ENCODE measurements at places on chromosomes 5 and 9.

DNA sequence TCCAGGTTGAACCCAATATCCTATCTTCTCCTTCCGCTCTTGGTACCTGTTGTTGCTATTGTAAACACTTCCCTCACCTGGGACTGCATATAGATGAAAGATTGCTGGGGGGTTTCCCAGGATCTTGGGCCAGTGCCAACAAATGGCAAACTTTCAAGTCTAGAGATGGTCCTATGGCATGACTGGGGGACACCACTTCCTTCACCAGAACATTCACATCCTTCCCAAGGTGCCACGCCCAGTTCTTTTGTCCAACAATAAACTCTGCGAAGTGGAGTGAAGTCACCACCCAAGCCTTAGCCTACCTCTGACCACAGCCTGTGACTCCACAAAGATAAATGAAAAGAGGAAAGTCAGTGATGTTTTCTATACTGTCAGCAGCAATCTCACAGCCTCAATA, 34.4 kb downstream of the DOCK8 start:
- DNase-seq, result no peak

DNA sequence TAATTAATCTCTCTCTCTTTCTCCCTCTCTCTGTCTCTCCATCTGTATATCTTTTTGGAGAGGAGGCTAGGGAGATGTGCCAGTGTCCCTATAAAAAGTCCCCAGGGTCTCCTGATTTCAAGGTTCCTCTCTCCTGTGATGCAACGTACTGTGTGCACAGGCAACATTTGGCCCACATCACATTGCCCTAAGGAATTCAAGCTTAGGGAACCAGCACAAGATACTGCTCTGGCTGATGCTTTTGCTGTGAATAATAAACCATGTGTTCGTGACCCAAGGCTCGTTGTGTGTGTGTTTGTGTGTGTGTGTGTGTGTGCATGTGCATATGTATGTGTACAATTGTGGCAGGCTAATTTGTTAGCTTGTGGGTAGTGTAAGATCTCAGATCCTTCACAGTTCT, 9.7 kb downstream of the SPATA9 start:
- DNase-seq, result no peak

GRCh38 chr9:93083592-93084470, 12.2 kb upstream of the CARD19 start:
- no peak for DNase-seq

DNA sequence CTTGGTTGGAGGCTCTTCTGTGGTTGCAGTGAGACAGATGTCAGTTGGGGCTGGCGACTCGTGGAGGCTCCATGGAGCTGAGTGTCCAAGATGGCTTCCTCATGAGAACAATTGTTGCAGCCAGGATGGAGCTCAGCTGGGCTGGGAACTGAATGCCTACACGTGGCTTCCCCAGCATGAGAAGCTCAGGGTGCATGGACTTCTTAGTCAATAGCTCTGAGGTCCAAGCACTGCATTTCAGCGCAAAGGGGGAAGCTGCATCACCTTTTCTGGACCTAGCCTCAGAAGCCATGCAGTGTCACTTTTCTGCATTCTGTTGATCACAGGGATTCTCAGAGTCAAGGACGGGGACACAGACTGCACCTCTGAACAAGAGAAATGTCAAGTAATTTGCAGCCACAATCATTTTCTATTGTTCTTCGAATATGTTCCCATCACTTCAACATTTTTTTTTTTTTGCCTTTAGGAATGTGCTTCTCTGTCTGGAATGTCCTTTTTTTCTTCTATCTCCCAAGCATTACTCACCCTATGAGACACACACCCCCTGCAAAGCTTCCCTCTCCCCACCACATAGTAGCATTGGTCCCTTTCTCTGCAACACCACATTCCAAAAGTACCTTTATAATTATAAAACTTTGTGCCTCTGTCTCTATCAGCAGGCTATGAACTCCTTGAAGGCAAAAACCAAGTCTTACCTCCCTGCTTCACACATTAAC, 57.5 kb upstream of the STK32A start:
- DNase-seq, result no peak

DNA sequence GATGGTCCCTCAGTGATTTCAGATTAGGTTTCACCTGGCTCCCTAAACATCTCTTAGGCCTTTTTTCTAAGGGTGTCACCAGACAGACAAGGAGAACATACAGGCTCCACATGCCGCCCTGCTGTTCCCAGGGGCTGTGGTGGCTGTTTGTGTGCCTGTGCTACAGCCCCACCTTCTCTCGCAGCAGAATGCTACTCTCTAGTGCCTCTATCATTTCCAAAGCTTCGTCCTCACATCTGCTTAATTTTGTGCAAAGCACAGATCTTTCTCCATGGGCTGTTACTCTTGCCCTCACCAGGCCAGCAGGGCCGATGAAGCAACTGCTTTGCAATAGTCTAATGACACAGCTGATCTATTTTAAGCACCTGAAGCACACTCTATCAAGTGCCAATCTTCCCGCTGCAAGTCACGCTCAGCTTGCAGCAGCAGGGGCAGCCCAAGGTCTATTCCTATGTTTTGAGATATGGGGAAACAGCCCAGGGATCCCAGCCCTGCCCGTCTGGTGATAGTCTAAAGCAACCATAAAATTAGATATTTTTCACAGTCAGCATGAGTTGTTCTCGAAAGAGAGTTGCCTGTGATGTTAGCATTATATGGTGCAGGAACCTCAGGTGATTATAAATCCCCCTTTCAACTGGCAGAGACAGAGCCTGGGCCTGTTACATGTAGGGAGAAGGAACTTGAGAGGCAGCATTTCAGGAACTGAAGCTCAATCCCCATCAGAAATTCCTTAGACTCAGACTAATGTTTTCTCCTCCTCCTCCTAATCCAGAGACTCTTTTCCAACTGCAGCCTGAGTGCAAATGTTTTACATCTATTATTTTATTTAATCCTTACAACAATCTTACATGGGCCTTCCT, 12.7 kb downstream of the ABLIM3 start:
- no peak for DNase-seq

DNA sequence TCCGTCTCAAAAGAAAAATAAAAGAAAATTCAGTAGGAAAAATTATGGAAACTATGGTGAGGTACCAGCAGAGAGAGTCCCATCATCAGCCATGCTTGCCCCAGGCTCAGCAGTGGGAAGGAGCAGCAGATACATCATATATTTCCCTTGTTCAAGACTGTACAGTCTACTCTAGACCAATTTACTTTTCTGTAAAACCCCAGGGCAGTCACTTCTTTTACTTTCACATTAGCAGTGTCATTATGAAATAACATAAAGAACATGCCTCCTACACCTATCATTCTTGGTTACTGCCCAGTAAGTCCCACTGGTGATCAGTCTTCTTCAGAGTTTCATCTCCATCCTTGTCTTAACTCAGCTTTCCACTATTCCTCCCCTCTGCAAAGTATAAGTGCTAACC, 1145.0 kb downstream of the MAT2B start:
- DNase-seq, result no peak

- DNase-seq, result no peak
Measured at GRCh38 chr5:94159144-94159543, 417.7 kb upstream of the POU5F2 start.

Data from hematopoietic multipotent progenitor cell treated with erythropoietin and hydrocortisone succinate and interleukin-3 and kit ligand, for 17 days (in vitro differentiated cells).